ENCODE measurements at places on chromosomes 5 and 9.
A peak's percentile ranks its signal among the peaks of the same experiment; 100 is the strongest.

DNA sequence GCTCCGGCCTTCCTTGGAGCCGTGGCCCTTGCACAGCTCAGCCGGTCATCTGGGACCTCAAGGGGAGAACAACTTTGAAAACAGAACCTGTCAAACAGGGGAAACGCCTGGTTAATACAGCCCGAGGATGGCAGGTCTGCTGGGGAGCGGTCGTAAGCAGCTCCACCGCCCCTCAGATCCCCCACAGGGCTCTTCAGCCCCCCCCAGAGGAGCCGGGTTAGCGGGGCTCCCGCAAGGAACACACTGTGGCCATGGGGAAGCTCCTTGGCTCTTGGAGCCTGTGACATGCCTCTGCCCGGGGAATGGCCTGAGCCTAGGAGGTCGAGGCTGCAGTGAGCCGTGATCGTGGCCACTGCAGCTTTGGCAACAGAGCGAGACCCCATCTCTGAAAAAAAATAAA, 6.8 kb downstream of the TMEM250 start:
- no peak for DNase-seq

DNA sequence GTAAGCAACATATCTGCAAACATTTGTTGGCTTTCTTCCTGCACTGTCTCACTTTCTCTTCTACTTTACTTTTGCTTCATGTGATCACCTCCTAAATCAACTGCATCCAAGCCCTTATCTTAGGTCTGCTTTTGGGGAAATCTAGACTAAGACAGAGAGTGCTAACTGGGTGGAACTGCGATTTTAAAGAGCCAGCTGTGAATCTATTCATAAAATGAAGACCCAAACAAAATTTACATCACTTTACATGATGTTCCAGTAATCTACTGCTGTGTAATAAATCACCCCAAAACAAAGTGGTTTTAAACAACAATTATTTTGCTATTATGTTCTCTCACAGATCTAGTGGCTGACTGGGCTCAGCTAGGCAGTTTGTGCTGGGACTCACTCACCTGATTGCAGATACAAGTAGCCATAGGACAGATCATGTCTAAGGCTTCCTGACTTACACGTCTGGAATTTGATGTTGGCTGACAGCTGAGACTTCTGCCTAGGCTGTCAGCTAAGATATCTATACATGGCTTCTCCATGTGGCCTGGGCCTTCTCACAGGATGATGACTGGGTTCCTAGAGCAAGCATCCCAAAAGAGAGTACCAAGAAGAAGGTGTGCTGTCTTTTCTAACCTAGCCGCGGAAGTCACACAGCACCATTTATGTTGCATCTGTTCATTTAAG, 145.1 kb upstream of the TBCA start:
- no peak for DNase-seq

DNA sequence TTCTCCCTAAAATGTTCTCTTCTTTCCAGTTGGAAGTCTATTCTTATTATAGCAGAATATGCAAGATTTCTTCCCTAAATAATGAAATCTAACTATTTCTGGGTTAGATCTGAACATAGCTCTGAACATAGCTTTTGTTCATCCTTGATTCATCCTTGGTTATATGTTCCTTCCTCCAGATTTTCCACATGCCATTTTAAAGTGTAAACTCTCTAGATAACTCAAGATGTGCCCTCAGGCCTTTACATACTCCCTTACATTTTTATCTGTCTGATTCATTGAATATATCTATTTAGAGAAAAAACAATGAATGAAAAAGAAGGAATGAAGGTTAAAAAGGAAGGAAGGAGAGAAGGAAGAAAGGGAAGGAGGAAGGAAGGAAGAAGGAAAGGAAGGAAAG, 100.9 kb downstream of the FBXO38 start:
- no peak for DNase-seq

- no peak for DNase-seq
Observed at GRCh38 chr9:98099346-98099745, 19.7 kb downstream of the TRIM14 start.

GRCh38 chr9:136626740-136627642, 35.7 kb upstream of the EGFL7 start:
- DNase-seq = no peak

DNA sequence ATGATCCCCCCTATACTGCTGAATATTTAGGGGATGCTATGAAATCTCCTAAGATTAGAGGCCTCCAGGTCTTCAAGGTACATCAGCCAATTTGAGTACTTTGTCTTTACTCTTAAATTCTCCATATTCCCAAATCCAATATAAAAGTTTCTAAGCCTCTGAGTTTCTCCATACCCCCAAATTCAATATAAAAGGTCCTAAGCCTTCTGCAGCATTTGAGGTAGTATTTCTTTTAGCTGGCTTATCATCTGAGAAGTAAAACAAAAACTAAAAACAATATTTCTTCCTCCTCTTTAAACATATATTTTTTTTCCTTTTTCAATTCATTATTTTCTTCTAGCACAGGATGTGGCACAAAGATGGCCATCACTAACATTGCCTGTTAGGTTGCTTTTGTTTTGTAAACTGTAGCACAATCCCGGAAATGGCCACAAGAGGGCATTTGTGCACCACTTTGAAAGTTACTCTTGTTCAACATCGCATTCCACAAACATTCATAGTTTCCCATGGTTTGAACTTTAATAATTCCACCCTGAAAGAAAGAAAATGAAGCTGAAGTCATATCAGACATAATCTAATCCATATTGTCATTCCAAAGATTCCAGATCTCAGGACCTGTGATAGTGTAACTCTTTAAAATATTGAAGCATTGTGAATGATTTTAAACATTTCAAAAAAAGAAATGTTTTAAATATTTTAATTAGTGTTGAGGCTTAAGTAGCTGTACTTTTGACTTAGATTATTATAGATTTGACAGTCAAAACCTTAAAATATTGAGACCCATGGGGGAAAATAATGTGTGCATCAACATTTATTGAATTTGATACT, 21.0 kb upstream of the SCGB3A2 start:
- peak; percentile 52 for DNase-seq

DNA sequence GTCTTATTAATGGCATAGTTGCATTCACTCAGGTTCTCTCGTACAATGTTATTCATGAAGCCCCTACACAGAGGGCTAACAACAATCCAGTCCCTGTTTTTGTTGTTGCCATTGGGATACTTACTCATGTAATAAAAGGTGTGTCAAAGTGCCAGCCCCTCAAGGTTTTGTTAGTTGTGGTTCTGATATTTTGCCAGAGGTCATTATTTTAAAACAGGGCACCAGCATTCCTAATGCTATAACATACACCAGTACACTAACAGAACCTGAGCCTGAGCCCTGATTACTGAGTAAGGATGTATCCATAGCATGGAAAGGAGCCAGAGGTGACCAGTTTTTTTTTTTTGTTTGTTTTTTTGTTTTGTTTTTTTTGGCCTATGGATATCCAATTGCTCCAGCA, 50.2 kb downstream of the SMC2 start:
- no peak for DNase-seq

- DNase-seq = no peak
Observed at GRCh38 chr9:16245756-16246440, 624.6 kb downstream of the BNC2 start.

DNA sequence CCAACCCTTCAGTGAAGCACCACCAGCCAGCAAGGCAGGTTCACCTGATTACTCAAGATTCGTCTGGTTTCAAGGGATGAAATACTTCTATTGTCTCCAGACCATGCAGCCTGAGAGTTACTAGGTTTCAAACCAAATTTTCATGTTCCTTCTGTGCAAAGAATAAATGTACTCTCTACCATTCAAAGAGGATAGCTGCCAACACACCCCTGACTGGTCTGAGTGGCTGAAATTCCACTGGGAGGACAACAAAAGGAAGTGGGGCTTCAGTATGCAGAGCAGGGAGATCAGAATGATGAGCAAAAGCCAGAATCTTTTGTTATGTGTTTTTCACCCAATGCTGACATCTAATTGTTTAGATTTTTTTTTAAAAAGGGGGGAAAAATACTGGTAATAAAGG, 356.3 kb downstream of the BNC2 start:
- DNase-seq = no peak

DNA sequence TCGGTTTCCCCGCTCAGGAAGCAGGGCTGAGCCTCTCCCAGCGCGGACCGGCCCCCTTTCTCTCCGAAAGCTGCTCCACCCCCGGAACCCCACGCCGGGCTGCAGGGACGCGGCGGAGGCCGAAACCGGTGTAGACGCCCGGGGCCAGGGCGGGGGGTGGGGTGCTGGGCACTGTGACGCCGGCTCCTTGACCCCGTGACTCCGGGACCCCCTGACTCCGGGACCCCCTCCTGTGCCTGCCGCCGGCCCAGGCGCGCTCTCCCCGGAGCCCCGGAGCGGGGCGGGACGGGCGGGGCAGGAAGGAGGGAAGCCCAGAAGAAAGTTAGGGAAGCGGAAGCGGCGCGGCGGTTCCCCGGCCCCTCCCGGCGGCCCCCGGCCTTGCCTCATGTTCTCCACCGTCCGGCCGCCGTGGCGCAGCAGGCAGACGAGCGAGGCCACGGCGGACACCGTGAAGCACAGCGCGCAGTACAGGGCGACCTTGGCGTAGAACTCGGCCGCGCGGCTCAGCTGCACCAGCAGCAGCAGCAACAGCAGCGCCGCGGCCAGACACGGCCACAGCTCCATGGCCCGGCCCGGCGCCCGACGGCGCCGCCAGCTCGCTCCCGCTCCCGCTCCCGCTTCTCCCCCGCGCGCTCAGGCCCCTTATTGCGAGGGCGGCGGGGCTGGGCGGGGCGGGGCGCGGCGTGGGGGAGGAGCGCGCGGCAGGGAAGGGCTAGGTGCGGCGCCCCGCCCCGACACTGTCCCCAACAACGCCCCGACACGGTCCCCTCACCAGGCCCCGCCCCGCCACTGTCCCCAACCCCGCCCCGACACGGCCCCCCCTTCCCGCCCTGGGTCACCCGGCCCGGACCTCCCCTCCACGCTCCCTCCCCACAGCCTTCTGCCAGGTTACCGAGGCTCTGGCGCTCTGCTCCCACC, at the start of gene AGPAT2:
Gene AGPAT2, minus strand, starts transcription at position 664 of the 918 bp plus-strand sequence. Its CDS starts 100 bp downstream, at position 564.
- DNase-seq = peak; percentile 72

GRCh38 chr9:18077941-18078678, 395.8 kb upstream of the ADAMTSL1 start:
- DNase-seq = no peak

GRCh38 chr5:174793684-174794328, 69.4 kb downstream of the MSX2 start:
- DNase-seq = peak; percentile 67

- no peak for DNase-seq
Observed at GRCh38 chr5:41418220-41419031, 92.0 kb downstream of the PLCXD3 start.

DNA sequence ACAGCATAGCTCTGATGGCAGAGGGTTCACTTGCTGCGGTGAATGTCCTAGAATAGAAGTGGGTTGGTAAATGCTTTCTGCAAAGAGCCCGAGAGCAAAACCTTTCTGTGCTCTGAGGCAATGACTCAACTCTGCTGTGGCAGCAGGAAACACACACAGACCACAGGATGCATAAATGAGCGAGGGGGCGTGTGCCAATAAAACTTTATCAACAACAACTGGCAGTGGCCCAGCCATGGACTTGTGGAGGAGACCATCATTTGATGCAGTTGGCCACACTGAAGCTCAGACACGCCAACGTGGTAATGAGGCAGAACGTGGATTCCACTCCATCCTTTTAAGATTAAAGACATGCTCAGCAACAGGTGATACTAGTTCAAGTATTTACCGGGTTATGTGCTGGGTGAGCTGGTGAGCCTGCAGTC, 6.8 kb downstream of the MRPL36 start:
- DNase-seq = peak; percentile 96

GRCh38 chr5:74575741-74576538, 64.6 kb downstream of the ENC1 start:
- peak; percentile 81 for DNase-seq

DNA sequence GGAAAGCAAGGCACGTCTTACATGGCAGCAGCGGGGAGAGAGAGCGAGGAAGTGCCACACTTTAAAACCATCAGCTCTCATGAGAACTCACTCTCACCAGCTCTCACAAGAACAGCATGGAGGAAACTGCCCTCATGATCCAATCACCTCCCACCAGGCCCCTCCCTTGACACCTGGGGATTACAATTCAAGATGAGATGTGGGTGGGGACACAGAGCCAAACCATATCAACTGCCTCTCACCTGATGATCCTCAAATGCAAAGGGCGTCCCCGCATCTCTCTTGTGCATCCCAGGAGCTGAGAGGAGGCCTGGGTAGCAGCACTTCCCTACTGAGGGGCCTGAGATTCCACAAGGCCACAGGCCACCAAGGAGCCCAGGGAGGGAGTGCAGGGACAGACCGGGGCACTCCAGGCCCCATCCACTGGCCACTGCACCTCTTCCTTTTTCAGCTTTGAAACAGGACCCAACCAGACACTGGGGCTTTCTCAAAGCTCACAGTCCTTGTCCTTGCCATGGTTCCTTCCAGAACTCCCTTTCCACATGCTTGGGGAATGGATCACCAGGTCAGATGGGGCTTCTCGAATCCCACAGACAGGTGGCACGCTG, 54.5 kb upstream of the IL17B start:
- DNase-seq = no peak

DNA sequence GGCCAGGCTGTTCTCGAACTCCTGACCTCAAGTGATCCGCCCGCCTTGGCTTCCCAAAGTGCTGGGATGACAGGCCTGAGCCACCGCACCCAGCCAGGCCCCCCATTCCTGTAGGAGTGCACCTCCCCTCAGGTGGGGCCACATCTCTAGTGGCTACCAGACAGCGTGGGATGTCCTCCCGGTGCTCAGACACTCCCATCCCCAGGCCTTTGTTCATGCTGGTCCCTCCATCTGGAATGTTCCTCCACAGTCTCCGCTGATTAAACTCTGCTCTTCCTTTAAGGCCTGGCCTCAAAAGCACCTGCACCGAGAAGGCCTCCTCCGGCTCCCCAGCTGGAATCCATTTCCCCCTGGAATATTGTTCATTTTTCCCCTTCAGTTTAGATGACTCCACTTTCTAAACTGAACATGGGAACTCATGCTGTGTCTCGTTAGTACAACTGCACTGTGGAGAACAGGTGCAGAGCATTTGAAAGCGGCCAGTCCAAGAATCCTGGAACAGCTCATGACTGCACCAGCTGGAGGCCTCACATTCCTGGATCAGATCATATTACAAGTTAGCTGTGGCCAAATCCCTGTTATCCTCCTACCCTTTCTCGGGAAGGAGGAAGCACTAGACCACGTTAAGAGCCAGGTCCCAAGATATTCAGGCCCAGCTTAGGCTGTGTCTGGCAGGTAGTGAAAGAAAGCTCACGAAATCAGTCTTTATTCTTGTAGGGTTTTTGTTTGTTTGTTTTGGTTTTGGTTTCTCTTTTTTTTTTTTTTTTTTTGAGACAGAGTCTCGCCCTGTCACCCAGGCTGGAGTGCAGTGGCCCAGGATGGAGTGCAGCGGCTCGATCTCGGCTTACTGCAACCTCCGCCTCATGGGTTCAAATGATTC, 10.8 kb upstream of the PRRC2B start:
- DNase-seq = no peak

DNA sequence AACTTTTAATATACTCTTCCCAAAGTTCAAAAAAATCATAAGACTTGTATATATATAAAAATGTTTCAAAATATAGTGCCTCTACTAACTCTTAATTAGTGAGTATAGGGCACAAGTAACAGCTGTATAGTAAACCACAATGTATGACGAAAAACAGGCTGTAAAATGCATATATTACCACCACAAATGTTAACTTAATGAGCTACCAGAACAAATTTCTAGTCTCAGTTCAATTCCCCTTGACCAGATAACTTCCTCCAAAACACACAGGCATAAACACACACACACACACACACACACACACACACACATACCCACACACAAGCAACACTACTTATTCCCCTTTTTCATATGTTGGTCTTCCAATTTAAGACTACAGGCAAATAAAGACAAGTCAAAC, 78.8 kb downstream of the FBXL17 start:
- no peak for DNase-seq

- no peak for DNase-seq
Observed at GRCh38 chr9:15146268-15146700, 160.7 kb downstream of the TTC39B start.

GRCh38 chr5:143059355-143059754, 289.2 kb downstream of the ARHGAP26 start:
- DNase-seq = no peak

Data from activated CD4-positive, alpha-beta T cell treated with anti-CD3 and anti-CD28 coated beads, Interleukin-10, Interleukin-2, amounts not matched to agents 100 ng/mL and 50 ng/mL, durations not matched to agents 16 hours and 8 hours (primary cell).